ENCODE measurements at places on chromosomes 16 and 17. TPM values are rescaled to one million over a fixed set of nuclear protein-coding genes. Genes with fewer than 3 reads are reported as not detected.
A peak's percentile ranks its signal among the peaks of the same experiment; 100 is the strongest.

GRCh38 chr16:4233431-4233830 lies 8.4 kb downstream of the SRL start:
- ATAC-seq, result no peak

GRCh38 chr17:75834279-75834920 lies 9.8 kb downstream of the UNC13D start:
- ATAC-seq, result no peak

- ATAC-seq, result no peak
Observed at GRCh38 chr16:22232277-22233036, 26.4 kb downstream of the EEF2K start.

- no peak for ATAC-seq
Observed at GRCh38 chr16:51951668-51952298, 595.2 kb downstream of the TOX3 start.

DNA sequence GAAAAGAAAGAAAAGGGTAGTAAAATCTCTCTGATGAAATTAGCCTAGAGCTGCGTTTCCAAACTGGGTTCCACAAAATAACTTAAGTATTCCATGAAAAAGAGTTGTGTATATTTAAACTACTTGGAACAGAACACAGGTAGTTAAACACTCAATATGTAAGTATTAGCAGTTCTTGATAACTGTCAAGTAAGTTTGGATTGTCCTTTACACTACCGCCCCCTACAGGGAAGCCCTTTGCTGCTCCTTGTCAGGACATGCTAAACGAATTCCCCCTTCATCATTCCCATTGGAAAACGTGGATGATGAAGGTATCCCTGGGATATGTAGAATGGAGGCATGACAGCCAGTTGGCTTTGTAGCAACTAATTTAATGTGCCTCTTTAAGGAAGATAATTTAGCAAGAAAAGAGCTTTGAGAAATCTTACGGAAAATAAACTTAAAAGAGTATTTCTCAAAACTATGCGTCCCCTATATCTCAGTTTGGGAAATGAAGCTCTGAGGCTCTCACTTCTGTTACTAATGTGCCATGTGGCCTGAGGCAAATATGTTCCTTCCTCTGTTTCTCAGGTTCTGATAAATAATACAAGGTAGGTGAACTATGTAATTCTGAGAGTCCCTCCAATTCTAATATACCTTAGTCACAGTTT lies 18.8 kb downstream of the NCBP3 start:
- ATAC-seq, result no peak

GRCh38 chr17:32529604-32530003 lies 42.8 kb downstream of the CDK5R1 start:
- ATAC-seq, result no peak

DNA sequence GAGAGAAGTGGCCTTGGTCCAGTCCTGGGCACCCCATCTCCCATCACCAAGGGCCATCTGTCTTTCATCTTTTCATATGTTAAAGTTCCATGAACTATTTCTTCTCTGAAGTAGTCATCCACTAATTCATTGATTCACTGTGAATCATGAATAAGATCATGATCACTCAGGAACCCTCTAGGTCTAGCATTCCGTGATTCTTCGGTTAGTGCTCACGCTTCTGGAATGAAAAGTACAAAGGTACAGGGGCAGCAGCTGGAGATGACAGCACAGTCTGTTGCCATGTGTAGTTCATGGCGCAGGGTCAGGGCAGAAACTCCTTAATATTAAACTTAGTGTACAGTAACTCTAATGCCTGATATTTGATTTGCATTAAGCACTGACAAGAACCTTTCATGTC lies 127.1 kb downstream of the CDH13 start:
- no peak for ATAC-seq

DNA sequence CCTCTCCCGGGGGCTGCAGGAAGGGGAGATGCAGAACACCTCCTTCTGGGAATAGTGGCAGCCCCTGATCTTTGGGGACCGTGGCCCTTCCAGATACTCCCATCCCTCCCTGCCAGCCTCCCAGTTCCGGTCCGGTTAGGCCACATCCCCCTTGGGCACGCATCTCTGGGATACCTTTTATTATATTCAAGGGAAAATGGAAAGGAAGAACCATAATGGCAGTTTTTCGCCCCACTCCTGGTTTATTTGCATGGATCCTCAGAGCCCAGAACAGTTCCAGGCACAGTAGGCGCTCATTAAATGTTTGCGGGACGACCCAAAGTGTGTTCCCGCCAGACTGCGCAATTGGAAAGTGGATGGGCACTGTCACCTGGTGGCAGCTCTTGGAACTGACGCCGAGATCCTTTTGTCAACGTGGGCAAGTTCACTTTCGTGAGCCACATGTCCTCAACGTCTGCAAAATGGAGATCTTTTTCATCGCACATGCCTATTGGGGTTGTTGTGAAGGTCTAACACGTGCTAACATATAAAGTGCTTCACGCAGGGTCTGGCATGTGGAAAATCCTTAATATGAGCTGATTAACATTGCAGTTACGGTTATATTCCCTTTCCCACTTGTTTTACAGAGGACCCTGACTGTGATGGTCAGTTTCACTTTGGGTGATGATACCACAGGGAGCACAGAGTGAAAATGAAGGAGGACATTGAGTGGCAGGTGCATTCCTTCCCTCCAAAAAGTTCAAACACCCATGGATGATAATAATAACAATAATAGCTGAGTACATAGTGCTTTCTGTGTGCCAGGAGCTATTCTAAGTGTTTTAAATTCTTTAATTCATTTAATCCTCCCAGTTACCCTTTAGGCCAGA lies 1.7 kb upstream of the GPRC5B start:
- ATAC-seq, result peak; percentile 52

GRCh38 chr16:85527767-85528297 lies 85.3 kb upstream of the GSE1 start:
- ATAC-seq, result no peak

- no peak for ATAC-seq
Observed at GRCh38 chr17:29113334-29113733, 66.9 kb downstream of the MYO18A start.

GRCh38 chr16:71610936-71611871 lies 14.8 kb upstream of the MARVELD3 start:
- ATAC-seq, result peak; percentile 61

GRCh38 chr17:67672592-67673335 lies 45.0 kb upstream of the NOL11 start:
- no peak for ATAC-seq

- no peak for ATAC-seq
Observed at GRCh38 chr17:67160791-67161190, 84.2 kb downstream of the HELZ start.

GRCh38 chr17:16980813-16981731 lies 9.2 kb upstream of the TNFRSF13B start:
- ATAC-seq, result no peak

GRCh38 chr16:12419151-12419550 lies 384.5 kb downstream of the CPPED1 start:
- no peak for ATAC-seq

DNA sequence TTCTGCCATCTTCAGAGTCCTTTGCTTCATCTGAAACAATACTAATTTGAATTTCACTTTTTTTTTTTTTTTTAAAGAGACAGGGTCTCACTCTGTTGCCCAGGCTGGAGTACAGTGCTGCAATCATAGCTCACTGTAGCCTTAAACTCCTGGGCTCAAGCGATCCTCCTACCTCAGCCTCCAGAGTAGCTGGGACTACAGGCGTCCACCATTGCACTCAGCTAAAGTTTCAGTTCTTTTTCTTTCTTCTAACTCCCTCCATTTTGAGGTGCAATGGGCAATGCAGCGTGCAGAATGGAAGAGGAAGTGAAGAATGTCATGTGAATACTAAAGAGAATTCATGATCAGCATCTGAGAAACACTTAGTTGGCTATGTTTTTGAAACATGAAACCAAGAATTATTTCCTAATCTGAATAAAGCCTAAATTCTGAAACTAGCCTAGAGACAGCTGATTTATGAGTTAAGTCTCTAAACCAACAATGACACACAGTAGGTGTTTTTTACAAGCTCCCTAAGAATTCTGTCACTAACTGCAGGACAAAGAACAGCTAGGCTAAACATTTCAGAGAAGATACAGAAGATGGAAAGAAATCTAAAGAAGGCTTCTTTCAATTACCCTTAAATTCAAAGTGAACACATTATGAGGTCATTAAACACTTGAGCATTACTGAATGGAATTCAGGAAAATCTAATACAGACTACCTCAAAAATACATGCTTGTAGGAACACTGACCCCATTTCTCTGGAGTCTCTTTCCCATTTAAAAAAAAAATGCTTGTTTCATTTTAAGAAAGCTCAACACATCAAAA lies 21.0 kb downstream of the SNN start:
- ATAC-seq, result no peak

Gene BFAR
- 56.8 TPM for total RNA-seq

Gene HBQ1
- total RNA-seq, result not detected

Gene IGF2BP1
- 0.04 TPM for total RNA-seq

Gene SERPINF2
- 5.8 TPM for total RNA-seq

Gene TP53TG3D
- not detected for total RNA-seq
